ENCODE measurements at places on chromosomes 13 and 19.

DNA sequence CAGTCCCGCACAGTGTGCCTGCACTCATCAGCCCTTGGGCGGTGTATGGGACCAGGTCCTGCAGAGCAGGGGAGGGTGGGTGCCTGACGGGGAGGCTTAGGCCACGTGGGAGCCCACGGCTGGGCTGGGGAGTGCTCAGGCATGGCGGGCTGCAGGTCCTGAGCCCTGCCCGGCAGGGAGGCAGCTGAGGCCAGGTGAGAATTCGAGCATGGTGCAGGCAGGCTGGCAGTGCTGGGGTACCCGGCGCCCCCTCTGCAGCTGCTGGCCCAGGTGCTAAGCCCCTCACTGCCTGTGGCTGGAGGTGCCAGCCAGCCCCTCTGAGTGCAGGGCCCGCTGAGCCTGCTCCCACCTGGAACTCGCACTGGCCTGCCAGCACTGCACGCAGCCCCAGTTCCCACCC is 630.9 kb upstream of the PCDH20 start:
- DNase-seq: no peak

GRCh38 chr19:57830071-57830602 is at the start of gene ZNF587B:
ZNF587B (plus strand) TSS chr19:57830299; CDS start chr19:57830529, 230 bp downstream.
- peak; percentile 36 for DNase-seq

GRCh38 chr19:40191836-40192646 is 815 bp downstream of the MAP3K10 start:
- DNase-seq: no peak

GRCh38 chr13:99500839-99501183 is 461 bp upstream of the TM9SF2 start:
- DNase-seq: no peak

DNA sequence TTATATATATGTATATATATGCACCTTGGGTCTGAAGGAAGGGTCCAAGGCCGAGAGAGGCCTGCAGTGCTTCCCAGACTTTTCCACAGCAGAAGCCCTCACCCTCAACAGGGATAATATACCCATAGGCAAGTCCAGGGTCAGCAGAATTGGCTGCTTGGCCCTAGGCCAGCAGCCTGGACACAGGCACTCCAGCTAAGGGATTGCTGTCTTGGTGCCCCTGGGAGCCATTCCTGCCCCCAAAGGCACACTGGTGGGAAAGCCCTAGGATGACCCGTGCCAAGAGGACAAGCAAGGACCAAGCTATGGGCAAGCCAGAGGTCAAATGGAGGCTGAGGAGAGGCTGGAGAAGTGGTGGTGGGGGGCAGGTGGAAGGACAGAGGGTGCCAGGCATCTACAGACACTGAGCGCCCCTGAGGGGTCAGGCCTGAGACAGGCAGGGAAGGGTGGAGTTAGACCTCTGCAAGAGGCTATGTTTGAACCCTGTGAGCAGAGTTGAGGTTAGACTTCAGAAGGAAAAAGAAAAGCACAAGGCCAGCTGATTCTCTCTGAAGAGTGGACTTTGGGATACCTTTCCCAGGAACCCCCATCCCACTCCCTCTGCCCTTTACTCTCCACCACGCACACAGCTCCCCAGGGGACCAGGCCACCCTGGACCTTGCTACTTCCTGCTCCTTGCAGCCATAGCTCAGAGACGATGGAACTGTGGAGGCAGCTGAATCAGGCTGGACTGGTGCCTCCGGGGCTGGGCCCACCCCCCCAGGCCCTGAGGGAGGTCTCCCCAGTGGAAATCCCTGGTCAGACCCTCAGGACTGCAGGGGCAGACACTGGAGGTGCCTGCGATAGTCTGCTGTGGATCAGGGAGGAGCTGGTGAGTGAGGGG is at the start of gene ERICH4:
Gene ERICH4, plus strand, starts transcription at position 684 of the 883 bp plus-strand sequence. Its CDS starts 14 bp downstream, at position 698.
- no peak for DNase-seq

- DNase-seq: no peak
These were observed 52.3 kb upstream of the ATP12A start for GRCh38 chr13:24627946-24628345.
